ENCODE measurements at places on chromosomes 2 and 18.

- no peak for DNase-seq
These were observed 226.2 kb downstream of the PIEZO2 start for GRCh38 chr18:10923141-10923540.

DNA sequence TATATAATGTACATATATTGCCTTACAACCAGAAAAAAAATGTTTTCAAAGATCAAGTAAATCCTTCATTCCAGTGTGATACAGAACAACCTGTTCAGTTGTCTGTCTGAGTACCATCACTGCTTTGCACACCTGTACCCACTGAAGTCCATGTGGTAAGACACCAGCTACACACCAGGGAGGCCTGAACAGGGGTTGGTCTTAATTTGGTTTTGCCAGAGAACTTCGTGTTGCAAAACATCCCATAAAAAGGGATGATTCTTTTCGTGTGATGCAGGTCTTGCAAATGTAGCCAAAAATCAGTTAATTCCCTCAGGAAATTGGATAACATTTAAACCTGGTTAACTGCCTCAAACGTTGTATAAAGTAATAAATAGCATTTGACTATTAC lies 73.7 kb upstream of the SLC1A4 start:
- DNase-seq, result peak; percentile 30

DNA sequence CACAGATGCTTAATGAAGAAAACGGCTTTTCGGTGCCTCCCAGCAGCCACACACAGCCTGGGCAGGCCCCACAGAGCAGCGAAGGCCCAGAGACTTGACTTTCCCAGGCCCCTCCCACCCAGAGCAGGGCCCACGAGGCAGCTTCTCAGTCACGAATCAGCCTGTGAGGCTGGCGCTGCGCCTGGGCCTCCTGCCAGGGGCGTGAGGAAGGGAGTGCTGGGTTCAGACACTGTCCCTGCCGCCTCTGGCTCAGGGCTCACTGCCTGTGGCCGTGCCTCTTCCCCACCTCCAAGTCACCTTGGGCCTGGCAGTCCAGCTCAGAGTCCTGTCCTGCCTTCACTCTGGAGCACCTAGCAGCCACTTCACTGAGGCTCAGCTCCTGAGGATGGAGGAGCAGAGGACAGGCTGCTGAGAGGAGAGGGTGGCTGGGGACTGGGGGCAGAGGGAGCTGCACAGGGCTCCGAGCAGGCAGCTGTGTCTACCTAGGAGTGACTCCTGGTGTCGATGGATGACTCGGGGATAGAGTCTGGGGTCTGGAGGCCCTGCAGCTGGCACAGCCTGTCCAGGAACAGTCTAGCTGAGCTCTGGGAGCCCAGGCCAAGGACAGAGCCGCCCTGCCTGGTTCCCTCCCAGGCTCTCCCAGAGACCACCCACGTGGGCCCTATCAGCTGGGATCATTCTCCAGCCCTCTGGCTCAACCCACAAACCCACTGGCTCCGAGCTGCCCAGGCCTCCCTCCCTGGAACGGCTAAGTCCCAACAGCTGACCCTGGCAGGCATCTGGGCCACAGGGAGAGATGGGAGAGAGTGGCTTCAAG lies 36.4 kb upstream of the FOSL2 start:
- DNase-seq, result peak; percentile 94

- no peak for DNase-seq
These were observed 858 bp downstream of the POLR1B start for GRCh38 chr2:112542984-112543661.

DNA sequence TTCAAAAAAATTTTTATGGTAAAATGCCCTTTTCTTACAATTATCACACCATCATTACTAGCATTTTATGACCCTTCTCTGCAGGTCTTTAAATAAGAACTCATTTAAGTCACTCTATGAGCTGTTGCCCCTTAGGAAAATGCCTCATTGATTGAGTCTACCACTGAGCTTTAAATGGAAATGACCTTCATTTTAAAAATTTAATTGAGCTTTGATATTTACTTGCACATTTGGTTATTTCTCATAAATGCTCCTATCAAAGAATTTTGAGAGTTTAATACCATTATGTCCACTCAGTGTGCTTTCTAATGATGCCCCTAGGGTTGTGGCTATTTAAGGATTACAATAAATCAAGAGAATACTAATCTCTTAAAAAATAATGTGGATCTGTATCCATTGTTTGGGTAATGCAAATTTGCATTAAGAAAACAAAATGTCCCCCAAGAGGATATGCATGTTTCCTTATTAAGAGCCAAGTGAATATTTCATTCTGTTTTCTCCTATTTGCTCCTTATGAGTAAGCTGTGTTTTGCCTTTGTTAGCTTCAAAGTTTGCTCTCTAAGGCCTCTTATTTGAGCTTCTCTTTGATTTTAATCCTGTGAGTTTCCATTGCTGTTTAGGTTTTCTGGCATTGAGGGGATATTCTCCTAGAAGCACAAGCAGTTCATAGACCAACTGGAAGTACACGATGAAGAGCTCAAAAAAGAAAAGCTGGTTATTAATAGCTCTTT lies 69.8 kb downstream of the CERS6 start:
- no peak for DNase-seq

- DNase-seq, result no peak
These were observed 206.3 kb upstream of the SPHKAP start for GRCh38 chr2:228387776-228388175.

All from foreskin fibroblast (primary cell).